RWPE2 (cell line): ENCODE measurements at places on chromosomes 4 and X.

GRCh38 chr4:109738104-109738872 is 8.4 kb upstream of the PLA2G12A start:
- no peak overlapping the region for H3K4me3 ChIP-seq
- no peaks in the 10 kb centered on the region for H3K4me1 ChIP-seq
- no peaks in the 10 kb centered on the region for H3K27me3 ChIP-seq
- no peak overlapping the region for H3K27ac ChIP-seq
- DNase-seq, result no peak

DNA sequence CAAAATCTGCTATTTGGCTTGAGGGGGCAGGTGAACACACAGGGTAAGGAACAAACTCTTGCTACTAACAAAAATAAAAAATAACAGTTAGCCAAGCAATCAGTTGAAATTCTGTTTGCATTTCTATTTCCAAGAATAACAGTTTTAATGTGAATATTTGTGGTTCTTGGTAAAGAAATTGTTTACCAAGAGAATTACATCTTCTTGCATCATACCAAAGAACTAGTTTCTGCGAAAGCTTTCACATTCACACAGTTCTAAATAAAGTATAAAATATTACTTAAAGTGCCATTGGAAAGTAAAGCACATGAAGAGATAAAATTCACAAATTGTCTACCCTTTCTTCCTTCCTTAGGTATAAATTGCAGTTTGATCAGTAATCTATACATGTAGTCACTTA is 54.4 kb downstream of the KLHL4 start:
- H3K27ac ChIP-seq, result no peak overlapping the region
- no peaks in the 10 kb centered on the region for H3K27me3 ChIP-seq
- H3K4me1 ChIP-seq, result no peaks in the 10 kb centered on the region
- H3K36me3 ChIP-seq, result no peaks in the 10 kb centered on the region

DNA sequence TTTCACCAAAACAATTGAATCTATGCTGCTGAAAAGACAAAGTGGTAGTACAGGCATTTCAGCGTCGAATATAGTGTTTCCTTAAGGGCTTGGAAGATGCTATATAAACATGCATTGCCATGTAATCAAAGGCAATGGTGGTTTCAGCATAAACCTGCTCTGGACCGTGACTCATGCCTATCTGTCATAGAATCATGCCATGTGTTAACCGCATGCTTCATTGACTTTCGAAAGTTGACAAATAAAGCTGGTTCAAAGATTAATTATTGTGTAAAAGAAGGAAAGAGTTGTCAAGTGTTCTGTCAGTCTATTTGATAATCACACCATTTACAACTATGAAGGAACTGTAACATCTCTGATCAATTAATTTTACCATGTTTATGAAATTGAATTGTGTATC is 83.2 kb downstream of the FUNDC1 start:
- no peaks in the 10 kb centered on the region for H3K36me3 ChIP-seq
- no peak overlapping the region for H3K27ac ChIP-seq
- no peaks in the 10 kb centered on the region for H3K27me3 ChIP-seq
- no peak overlapping the region for H3K4me3 ChIP-seq
- DNase-seq, result no peak

- DNase-seq, result no peak
- H3K27ac ChIP-seq, result peak overlapping the region; percentile 62
- H3K4me1 ChIP-seq, result peaks cover 12% of the 10 kb centered on the region
- no peaks in the 10 kb centered on the region for H3K36me3 ChIP-seq
Measured at GRCh38 chr4:170423137-170423536, 333.4 kb upstream of the AADAT start.

DNA sequence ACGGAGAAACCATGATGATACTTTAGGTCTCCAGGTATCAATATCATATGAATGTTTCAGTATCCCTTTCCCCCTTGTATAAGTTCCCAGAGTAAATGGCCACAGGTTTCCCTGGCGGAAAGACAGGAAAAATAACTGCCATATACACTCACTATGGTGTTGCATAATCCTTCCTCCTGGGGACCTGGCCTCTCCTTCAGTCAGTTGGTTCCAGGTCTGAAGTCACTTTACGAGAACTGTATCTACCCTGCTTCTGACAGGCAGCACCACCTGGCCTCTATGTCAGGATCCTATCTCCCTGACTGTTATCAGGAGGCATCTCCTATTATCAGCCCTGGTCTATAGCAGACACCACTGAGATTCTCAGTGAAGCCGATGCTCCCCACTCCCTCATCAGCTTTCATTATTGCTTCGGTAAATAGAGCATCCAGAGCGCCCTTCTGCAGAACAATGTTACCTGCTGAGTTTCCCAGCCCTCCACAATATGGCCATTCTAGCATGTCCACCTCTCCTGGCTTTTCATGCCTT is 22.6 kb downstream of the HAUS3 start:
- H3K27ac ChIP-seq, result no peak overlapping the region
- no peak overlapping the region for H3K4me3 ChIP-seq
- no peaks in the 10 kb centered on the region for H3K27me3 ChIP-seq
- no peaks in the 10 kb centered on the region for H3K4me1 ChIP-seq
- H3K36me3 ChIP-seq, result no peaks in the 10 kb centered on the region

- no peaks in the 10 kb centered on the region for H3K4me1 ChIP-seq
- no peaks in the 10 kb centered on the region for H3K27me3 ChIP-seq
- no peak overlapping the region for H3K4me3 ChIP-seq
- H3K36me3 ChIP-seq, result no peaks in the 10 kb centered on the region
Measured at GRCh38 chr4:23163647-23164436, 471.1 kb downstream of the GBA3 start.

DNA sequence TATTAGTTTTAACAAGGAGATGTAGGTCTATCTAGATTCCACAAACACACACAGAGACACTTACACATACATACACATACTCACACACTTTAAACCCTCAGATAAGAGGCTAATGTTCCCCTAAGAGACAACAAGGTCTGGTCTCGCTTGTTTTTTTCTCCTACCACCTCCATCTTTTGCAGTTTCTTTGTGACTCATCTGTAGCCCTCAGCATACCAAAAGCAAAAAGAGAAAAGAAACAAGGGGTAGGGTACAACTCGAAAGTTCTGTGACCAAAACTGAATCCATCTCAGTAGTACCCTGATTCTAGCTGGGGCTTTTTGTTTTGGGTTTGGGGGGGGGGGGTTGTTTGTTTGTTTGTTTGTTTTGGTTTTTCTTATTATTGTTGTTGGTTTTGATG is 12.2 kb upstream of the EXOSC9 start:
- peak overlapping the region; percentile 74 for H3K27ac ChIP-seq
- H3K36me3 ChIP-seq, result no peaks in the 10 kb centered on the region
- no peak overlapping the region for H3K4me3 ChIP-seq
- H3K4me1 ChIP-seq, result peaks cover 28% of the 10 kb centered on the region

DNA sequence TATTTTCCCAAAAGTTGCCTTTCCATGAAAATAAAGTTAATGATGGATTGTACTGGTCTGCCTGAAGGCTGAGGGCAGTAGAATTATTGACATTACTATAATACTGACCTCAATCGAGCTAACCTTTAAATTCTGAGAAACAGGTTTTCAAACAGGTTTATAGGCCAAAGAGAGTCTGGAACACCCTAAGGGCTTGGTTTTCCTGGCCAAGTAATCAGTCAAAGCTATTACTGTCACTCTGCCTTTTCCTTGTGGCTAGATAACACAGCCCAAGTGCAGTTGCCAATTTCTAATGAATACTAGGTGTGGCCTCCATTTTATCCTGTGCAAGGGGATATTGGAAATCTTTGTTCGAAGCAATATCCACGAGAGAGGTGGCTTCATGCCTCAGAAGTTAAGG is 75.2 kb downstream of the INTS12 start:
- H3K27ac ChIP-seq, result peak overlapping the region; percentile 25
- DNase-seq, result no peak
- no peaks in the 10 kb centered on the region for H3K27me3 ChIP-seq

GRCh38 chrX:133364865-133365264 is 50.4 kb downstream of the GPC4 start:
- H3K4me3 ChIP-seq, result no peak overlapping the region
- no peaks in the 10 kb centered on the region for H3K27me3 ChIP-seq

GRCh38 chrX:136227948-136228838 is 23.0 kb downstream of the MAP7D3 start:
- no peaks in the 10 kb centered on the region for H3K4me1 ChIP-seq
- H3K27ac ChIP-seq, result no peak overlapping the region
- no peak overlapping the region for H3K4me3 ChIP-seq
- peaks cover 46% of the 10 kb centered on the region; the same call in 1 of the 2 replicates for H3K36me3 ChIP-seq

DNA sequence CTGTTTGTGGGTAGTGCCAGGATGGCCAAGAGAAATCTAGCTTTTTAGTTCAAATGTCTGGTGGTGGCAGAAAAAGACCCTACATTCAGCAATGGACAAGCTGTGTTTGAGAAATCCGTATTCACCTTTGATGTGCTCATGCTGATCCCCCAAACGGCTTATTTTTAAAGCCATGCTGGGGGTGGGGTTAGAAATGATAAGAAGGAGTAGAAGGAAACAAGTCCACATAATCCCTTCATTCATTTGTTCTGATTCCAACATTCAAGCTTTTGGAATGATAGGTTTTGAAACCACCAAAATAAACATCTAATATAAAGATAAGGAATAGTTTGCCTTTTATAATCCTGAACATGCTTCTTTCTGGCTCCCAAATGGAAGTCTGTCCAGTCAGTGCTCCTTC is 92.0 kb upstream of the DKK2 start:
- no peaks in the 10 kb centered on the region for H3K4me1 ChIP-seq
- H3K27me3 ChIP-seq, result no peaks in the 10 kb centered on the region
- no peaks in the 10 kb centered on the region for H3K36me3 ChIP-seq
- no peak for DNase-seq
- no peak overlapping the region for H3K4me3 ChIP-seq

GRCh38 chrX:88655460-88655859 is 91.6 kb upstream of the CPXCR1 start:
- no peak overlapping the region for H3K4me3 ChIP-seq
- no peak for DNase-seq
- H3K27ac ChIP-seq, result no peak overlapping the region
- H3K27me3 ChIP-seq, result no peaks in the 10 kb centered on the region
- H3K4me1 ChIP-seq, result no peaks in the 10 kb centered on the region
- H3K36me3 ChIP-seq, result no peaks in the 10 kb centered on the region

- no peak overlapping the region for H3K4me3 ChIP-seq
- no peak overlapping the region for H3K27ac ChIP-seq
- no peaks in the 10 kb centered on the region for H3K36me3 ChIP-seq
- DNase-seq, result no peak
Measured at GRCh38 chr4:146640465-146641061, 1.9 kb downstream of the POU4F2 start.

DNA sequence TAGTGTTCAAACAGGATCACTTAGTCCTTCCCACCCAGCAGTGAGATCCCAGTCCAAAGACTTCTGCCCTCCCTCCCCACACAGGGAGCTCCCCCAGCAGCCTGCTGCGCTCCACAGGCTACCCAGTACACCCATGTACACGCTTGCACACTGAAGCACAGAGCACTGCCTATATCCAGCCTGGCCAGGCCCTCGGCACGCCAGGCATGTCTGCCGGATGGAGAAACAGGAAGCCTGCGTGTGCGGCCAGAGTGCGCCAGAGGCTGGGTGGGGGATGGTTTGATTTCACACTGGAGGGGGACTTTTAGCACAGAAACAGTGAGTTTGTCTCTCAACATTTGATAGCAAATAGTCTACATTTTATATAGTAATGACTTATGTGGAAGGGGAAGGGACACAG is 833.5 kb upstream of the IGFBP7 start:
- no peak for DNase-seq
- H3K27me3 ChIP-seq, result no peaks in the 10 kb centered on the region
- no peaks in the 10 kb centered on the region for H3K36me3 ChIP-seq
- H3K4me3 ChIP-seq, result no peak overlapping the region
- H3K27ac ChIP-seq, result no peak overlapping the region

GRCh38 chr4:8868321-8869001 is 3.2 kb downstream of the HMX1 start:
- H3K4me3 ChIP-seq, result no peak overlapping the region
- H3K36me3 ChIP-seq, result no peaks in the 10 kb centered on the region
- H3K27ac ChIP-seq, result no peak overlapping the region

DNA sequence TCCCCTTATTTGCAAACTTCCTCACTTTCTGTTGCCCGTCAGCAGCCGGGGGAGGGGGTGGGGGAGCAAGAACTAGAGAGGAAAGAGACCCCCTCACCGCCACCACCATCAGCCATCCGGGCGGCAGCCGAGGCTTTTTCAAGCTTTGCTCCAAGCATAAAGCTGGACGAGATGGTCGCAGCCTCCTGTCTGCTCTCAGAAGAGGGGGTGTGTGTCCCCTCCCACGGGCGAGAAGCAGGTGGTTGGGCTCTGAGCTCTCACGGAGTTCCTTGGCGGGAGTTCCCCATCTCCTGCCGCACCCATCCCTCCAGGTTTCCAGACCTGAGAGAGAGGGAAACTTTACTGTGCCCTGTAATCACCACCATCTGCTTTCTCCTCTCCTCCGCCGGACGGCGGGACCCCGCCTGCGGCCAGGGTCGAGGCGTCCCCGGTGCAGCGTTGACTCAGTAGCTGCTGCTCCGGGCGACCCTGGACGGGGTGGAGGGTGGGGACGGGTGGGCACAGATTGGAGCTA is 4.7 kb upstream of the ARX start:
- H3K27me3 ChIP-seq, result peaks cover 62% of the 10 kb centered on the region
- DNase-seq, result no peak
- H3K27ac ChIP-seq, result no peak overlapping the region
- no peaks in the 10 kb centered on the region for H3K36me3 ChIP-seq
- H3K4me3 ChIP-seq, result no peak overlapping the region

GRCh38 chr4:71266090-71266794 is 72.6 kb upstream of the SLC4A4 start:
- H3K27ac ChIP-seq, result no peak overlapping the region
- DNase-seq, result no peak
- no peaks in the 10 kb centered on the region for H3K36me3 ChIP-seq
- no peak overlapping the region for H3K4me3 ChIP-seq

- no peak for DNase-seq
- H3K4me3 ChIP-seq, result no peak overlapping the region
- H3K4me1 ChIP-seq, result no peaks in the 10 kb centered on the region
- no peak overlapping the region for H3K27ac ChIP-seq
Measured at GRCh38 chrX:94435799-94436198, 761.8 kb downstream of the FAM133A start.

DNA sequence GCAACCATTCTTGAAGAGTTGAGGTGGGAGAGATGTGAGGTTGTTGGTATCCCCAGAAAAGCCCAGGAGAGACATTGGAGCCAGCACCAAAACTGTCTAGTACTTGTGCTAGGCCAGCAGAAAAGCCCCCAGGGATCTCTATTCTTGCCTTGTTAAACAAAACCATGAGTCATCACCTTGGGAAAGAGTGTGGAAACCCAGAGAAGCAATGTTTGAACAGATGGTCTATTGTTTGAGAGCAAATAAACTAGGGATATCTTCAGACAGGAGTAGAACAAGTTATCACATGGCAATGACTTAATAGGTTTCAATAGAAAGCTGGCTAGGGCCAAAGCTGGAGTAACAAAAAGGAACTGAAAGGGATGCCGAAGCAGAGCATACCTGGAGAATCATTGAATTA is 195.7 kb upstream of the CASK start:
- peak; percentile 37 for DNase-seq
- no peaks in the 10 kb centered on the region for H3K36me3 ChIP-seq
- no peak overlapping the region for H3K4me3 ChIP-seq
- peaks cover 14% of the 10 kb centered on the region for H3K4me1 ChIP-seq
- peak overlapping the region; percentile 4 for H3K27ac ChIP-seq
